Smooth muscle cell of the brain vasculature (primary cell): ENCODE measurements at places on chromosomes 4 and X.

DNA sequence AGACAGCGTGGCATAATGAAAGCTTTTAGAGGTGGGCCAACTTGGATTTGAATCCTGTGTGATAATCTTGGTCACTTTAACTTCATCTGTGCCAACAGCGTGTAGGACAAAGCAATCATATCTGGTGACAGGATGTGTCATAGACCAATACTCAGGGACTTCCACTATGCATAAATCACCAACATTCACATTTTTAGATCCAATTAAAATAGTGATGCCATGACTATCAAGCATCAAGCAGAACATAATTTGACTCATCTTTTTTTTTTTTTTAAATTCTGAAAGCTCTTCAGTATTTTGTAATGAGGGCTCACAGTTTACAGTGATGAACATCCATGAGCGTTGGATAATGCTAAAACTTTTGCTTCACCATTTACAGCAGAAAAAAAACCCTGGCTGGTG, 27.3 kb upstream of the RAPGEF2 start:
- DNase-seq = no peak

DNA sequence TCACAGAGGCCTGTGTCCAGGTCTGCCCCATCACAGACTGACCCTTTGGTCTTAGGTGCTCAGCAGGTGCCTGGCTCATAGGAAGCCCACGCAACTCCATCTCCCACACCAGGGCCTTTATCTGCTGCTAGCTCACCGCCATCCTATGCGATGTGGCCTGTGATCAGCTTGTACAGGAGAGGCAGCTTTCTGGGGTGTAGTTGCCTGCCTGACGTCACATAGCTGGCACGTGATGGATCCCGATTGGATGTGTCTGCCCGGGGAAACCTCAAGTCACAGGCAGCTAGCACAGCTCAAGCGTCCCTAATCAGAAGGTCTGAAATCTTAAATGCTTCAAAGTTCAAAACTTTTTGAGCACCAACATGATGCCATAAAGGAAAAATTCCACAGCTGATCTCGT, 41.2 kb upstream of the CLDN34 start:
- DNase-seq = no peak

DNA sequence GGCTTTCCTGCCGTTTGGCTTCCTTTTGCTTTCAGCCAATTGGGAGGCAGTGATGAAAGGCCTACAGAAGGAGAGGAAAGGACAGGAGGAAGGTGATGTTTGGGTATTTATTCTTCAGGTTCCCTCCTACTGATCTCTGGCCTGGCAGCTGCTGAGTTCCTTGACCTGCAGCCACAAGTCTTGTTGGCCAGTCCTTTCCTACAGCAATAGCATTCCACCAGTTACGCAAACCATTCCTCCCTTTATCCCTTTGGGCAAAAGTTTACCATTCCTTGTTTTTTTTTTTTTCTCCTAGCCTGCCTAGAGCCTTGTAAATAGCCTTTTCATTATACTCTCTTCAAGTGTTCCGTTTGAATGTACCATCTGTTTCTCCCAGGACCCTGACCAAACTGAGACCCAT, 198.1 kb upstream of the FTHL17 start:
- DNase-seq = no peak

- DNase-seq = no peak
Observed at GRCh38 chrX:42070866-42071265, 147.5 kb upstream of the CASK start.

- DNase-seq = no peak
Observed at GRCh38 chr4:78667764-78668163, 108.4 kb upstream of the BMP2K start.

DNA sequence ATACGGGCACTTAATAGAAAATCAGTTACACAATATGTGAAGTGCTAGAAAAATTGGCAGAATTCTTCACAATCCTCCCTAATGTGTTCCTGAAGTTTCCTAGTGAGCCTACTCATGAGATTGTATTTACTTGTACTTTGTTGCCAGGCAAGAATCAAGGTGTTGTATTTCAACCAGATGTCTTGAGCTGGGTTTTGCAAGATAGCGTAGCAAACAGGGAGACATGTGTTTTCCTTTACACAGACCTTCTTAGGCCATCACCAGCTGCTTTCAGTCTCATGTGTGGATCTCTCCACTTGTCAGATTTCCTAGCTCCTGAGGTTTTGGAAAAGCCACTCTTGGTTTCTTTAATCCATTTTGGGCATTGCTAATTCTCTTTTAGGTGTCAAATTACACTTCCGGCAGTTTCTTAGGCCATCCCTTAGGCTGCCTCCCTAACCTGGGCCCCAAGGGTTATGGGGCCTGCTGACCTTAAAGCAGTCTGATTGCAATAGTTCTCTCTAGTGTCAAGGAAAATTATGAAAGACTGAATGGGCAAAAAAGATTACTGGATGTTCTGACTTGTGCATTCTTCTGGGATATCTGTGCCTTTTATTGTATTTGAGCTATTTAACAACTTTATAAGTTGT, 12.2 kb upstream of the EDA start:
- no peak for DNase-seq

GRCh38 chr4:173498771-173499170, 31.3 kb downstream of the HAND2 start:
- DNase-seq = no peak

DNA sequence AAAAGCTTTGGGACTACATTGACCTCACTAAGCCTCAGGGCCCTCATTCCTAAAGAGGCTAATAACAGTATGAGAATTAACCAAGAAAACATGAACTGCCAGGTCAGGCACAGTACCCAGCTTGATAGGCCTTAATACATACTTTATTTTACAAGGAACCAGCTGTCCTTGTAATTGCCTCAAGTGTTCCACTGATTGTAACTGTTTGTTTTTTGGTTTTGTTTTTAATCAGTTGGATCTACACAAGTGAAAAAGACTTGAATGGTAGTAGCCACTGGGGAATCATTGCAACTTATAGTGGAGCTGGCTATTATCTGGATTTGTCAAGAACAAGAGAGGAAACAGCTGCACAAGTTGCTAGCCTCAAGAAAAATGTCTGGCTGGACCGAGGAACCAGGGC, 35.6 kb downstream of the PKD2 start:
- no peak for DNase-seq

GRCh38 chr4:98614662-98615061, 43.7 kb downstream of the TSPAN5 start:
- no peak for DNase-seq

DNA sequence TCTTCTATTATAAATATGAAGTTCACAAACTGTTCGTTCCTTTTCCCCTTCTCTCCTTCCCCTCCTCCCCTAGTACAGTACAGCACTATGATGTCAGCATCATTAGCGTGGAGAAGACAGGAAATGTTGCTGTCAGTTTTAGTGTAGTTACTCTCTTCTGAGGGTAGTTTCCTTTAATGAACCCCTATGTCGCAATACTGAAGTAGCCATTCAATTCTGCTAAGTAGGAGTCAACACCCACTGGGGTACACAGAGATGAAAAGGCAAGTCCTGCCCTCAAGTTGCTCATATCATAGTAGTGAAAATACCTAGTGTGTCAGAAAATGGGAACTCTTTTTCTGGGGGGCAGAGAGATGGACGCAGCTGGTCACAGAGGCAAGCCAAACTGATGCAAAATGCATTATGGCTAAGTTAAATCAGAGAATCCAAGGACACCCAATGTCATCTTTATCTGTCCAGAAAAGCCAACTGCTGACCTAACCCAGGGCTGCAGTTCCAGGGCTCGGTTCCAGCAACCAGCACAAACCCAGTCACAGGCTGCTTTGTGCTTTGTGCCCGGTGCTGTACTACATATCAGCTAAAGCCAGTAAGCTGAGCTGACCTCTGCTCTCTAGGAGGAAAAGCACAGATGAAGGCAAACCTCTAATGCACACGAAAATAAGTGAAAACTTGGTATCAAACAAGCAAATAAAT, 31.5 kb downstream of the GRIA3 start:
- DNase-seq = no peak

DNA sequence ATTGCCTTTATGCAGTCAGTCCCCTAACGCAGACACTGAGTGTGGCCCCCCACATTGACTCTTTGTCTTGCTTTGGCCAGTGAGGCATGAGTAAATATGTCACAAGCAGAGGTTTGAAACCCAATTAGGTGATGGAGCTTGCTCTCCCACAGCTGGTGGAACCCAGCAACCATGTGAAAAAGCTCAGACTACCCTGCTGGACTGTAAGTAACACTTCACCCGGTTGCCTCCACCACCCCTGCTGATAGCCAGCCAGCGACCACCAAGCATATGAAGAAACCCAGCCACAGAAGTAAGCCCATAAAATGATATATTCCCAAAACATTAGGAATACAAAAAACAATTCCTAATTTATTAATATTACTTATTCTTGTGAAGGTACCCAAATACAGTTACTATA, 21.6 kb upstream of the PDCL2 start:
- DNase-seq = no peak

GRCh38 chrX:55907968-55908607, 190.5 kb downstream of the RRAGB start:
- DNase-seq = no peak

DNA sequence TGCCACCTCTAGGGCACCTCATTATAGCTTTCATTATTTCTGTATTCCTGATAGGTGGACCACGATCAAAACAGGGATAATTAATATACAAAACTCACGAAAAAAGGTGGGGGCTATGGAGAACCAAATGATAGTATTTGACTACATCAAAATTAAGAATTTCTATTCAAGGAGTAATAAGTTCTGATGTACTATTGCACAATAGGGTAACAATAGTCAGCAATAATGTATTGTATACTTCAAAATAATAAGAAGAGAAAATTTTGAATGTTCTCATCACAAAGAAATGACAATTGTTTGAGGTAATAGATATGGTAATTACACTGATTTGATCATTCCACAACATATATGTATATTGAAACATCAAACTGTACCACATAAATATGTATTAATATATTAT, 327.3 kb upstream of the TRAM1L1 start:
- no peak for DNase-seq

- DNase-seq = no peak
Observed at GRCh38 chrX:1484638-1485019, 31.9 kb upstream of the ASMTL start.

- DNase-seq = peak; percentile 10
Observed at GRCh38 chr4:10403633-10404445, 53.4 kb downstream of the ZNF518B start.

GRCh38 chrX:37817579-37817978, 29.8 kb downstream of the DYNLT3 start:
- no peak for DNase-seq

GRCh38 chr4:84028340-84028739, 470.8 kb downstream of the NKX6-1 start:
- DNase-seq = no peak

DNA sequence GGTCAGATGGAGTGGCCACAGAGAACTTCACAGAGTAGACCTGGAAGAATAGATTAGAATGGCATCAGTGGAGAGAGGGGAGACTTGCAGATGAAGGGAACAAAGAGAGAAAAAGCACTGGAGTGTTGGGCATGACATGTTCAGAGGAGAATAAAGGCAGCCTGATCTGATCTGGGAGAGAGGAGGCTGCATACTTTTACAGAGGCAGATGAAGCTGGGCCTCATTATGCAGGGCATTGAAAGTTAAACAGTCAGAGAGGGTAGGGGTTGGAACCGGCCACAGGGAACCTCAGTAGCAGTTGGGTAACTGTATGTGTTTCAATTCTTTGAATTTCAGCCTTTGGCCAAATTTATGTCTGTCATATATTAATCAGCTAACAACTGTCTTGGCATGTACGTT, 61.2 kb downstream of the SH3BGRL start:
- no peak for DNase-seq

DNA sequence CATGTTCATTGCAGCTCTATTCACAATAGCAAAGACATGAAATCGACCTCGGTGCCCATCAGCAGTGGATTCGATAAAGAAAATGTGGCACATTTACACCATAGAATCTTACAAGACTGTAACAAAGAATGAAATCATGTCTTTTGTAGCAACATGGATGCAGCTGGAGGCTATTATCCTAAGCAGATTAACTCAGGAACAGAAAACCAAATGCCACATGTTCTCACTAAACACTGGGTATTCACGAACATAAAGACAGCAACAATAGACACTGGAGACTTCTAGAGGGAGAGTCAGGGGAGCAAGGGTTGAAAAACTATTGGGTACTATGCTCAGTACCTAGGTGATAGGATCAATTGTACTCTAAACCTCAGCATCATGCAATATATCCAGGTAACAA, 180.5 kb downstream of the PPP1R2C start:
- DNase-seq = no peak

DNA sequence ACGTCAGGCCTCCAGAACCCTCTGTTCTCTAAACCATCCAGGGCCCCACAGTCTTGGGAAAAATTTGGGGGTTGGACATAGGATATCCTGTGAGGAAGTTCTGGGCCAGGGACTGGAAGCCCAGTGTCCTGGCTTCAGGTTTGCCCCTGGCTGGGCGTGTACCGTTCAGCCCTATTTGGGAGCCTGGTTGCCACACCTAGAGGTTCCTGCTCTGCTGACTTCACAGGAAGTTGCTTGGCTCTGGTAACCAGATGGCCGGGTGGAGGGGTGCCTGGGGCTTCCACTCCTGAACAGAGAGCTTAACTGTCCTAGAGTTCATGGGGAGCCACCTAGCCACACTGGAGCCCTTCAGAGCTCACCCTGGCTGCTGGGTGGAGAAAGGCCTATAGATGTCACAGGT, 1.1 kb downstream of the TAFAZZIN start:
- no peak for DNase-seq

DNA sequence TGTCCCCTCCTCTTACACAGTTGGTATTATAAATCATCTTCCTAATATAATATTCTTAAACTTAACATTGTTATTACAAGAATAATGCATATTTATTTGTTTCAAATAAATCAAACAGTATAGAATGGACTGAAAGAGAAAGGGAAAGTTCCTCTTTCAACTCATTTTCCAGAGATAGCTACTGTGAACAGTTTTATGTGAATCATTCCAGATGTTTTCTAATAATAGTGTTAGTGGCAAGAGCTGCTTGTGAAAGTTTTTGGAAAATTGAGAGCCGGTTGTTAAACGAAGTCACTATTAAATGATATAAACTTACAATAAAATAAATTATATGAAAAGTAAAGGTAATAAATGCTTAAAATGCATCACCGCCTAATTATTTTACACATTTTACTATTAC, 14.6 kb downstream of the TMSB4X start:
- DNase-seq = no peak

GRCh38 chr4:102799816-102800215, 27.5 kb downstream of the UBE2D3 start:
- DNase-seq = no peak
